Memory B cell (primary cell): ENCODE measurements at places on chromosomes 6 and 20.

GRCh38 chr20:36756496-36756895, 10.6 kb upstream of the NDRG3 start:
- no peak for DNase-seq
- H3K27me3 ChIP-seq, result no peaks in the 10 kb centered on the region
- peaks cover 13% of the 10 kb centered on the region for H3K36me3 ChIP-seq
- H3K4me3 ChIP-seq, result no peak overlapping the region

DNA sequence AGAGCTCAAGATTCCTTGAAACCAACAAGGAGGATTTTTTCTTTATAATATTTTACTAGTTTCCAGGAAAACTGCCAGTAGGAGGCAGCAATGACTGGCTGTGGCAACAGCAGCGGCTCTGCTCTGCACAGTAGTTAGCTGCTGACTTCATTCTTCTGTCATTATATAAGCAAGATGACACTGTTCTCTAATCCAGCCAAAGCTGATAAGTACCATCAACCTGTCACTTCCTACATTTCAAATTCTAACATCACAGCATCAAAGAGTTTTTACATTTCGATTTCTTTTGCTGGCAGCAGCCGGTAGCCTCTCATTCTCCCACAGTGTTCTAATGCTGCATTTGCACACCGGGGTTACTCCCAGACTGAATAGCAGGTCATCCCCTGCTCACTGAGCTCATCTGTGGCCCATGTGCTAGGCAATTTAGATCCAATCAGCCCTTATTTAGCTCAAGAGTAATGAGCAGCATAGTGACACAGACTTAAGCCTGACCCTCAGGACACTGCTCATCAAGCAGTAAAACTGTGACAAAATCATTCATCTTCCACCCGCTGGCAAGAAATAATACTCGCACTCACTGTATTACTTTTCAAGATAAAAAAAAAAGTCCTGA, 67.8 kb downstream of the MMS22L start:
- peaks cover 4% of the 10 kb centered on the region for H3K4me1 ChIP-seq
- H3K36me3 ChIP-seq, result peaks cover 3% of the 10 kb centered on the region
- no peaks in the 10 kb centered on the region for H3K27me3 ChIP-seq

GRCh38 chr6:7439228-7439627, 49.6 kb downstream of the RIOK1 start:
- peaks cover 18% of the 10 kb centered on the region for H3K4me1 ChIP-seq
- no peak overlapping the region for H3K27ac ChIP-seq
- H3K27me3 ChIP-seq, result peaks cover 7% of the 10 kb centered on the region
- H3K36me3 ChIP-seq, result peaks cover 5% of the 10 kb centered on the region

- H3K4me3 ChIP-seq, result peak overlapping the region; percentile 48
- H3K27me3 ChIP-seq, result peaks cover 30% of the 10 kb centered on the region
- peaks cover 15% of the 10 kb centered on the region for H3K36me3 ChIP-seq
- peak overlapping the region; percentile 91 for H3K27ac ChIP-seq
Observed at GRCh38 chr6:10410207-10411050, 4.4 kb downstream of the TFAP2A start.

DNA sequence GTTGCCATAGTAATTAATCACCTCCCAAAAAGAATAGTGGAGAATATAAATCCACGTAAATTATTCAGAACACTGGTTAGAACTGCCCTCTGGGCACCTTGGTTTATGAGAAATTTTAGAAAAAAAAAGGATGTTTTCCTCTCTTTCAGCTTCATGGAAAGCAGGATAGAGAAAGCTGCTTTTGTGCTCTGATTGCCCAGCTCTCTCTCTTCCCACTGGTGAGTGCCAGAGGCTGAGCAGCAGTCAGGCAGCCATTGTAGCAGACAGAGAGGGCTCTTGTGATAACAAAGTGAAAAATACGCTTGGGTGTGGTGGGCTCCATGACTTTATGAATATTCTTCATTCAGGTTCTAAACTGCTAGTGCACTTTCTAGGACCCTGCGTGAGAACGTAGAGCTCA, 26.4 kb downstream of the SLC35F1 start:
- H3K27ac ChIP-seq, result no peak overlapping the region
- no peak for DNase-seq
- no peaks in the 10 kb centered on the region for H3K4me1 ChIP-seq
- no peak overlapping the region for H3K4me3 ChIP-seq
